ENCODE measurements at places on chromosomes 16 and 17.

GRCh38 chr17:7846765-7847661 is 7.9 kb upstream of the TMEM88 start:
- H3K27me3 ChIP-seq, result no peaks in the 10 kb centered on the region
- H3K36me3 ChIP-seq, result peaks cover 4% of the 10 kb centered on the region
- peaks cover 42% of the 10 kb centered on the region for H3K4me1 ChIP-seq
- H3K27ac ChIP-seq, result peak overlapping the region; percentile 9
- DNase-seq, result no peak

- H3K27me3 ChIP-seq, result peaks cover 80% of the 10 kb centered on the region
- peaks cover 9% of the 10 kb centered on the region for H3K4me1 ChIP-seq
- no peak for DNase-seq
- no peak overlapping the region for H3K4me3 ChIP-seq
- no peaks in the 10 kb centered on the region for H3K36me3 ChIP-seq
These were observed 6.5 kb downstream of the ITGA2B start for GRCh38 chr17:44382917-44383316.

- H3K4me1 ChIP-seq, result no peaks in the 10 kb centered on the region
- no peaks in the 10 kb centered on the region for H3K27me3 ChIP-seq
- no peaks in the 10 kb centered on the region for H3K36me3 ChIP-seq
- H3K4me3 ChIP-seq, result no peak overlapping the region
These were observed 18.1 kb upstream of the MYH8 start for GRCh38 chr17:10439816-10440215.

DNA sequence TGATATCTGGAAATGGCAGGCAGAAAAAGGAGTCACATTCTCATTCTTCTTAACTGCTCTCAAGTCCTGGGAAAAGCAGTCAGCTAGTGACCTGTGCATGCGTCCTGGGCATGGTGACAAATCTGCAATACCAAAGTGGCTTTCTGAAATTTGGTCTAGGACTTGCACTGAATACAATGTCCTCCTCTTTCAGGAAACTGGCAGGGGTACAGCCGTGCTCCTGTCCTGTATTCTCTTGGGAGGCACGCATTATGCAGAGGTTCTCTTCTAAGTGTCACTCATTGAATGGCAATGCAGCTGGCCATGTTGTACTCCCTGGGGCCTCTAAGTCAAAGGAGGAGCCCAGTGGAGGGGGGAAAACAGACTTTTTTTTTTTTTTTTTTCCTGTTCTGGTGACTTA is 10.6 kb downstream of the PHF12 start:
- H3K4me1 ChIP-seq, result peaks cover 75% of the 10 kb centered on the region
- H3K36me3 ChIP-seq, result peaks cover 52% of the 10 kb centered on the region
- DNase-seq, result no peak

DNA sequence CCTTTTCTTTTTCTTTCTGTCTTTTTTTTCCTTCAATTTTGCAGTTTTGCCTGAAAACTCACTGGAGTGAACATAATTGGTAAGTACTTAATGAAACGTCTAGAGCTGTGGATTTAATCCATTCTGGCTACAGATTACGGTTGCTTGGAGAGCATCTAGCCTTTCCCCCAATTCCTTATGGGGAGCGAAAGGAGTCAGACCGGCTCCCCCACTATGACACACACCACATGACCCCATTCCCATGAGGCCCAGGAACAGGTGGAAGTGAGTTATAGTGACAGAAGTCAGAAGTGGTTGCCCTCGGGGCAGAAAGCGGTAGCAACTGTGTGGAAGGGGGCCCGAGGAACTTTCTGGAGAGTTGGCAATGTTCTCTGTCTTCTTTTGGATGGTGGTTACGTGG is 41.2 kb downstream of the EMP2 start:
- peaks cover 6% of the 10 kb centered on the region for H3K27me3 ChIP-seq
- no peak overlapping the region for H3K4me3 ChIP-seq
- H3K4me1 ChIP-seq, result no peaks in the 10 kb centered on the region
- H3K27ac ChIP-seq, result no peak overlapping the region
- DNase-seq, result no peak
- no peaks in the 10 kb centered on the region for H3K36me3 ChIP-seq

- H3K36me3 ChIP-seq, result peaks cover 32% of the 10 kb centered on the region
- DNase-seq, result no peak
- peaks cover 21% of the 10 kb centered on the region for H3K4me1 ChIP-seq
These were observed 11.8 kb upstream of the IL21R start for GRCh38 chr16:27390151-27390550.

- H3K27me3 ChIP-seq, result no peaks in the 10 kb centered on the region
- H3K4me1 ChIP-seq, result no peaks in the 10 kb centered on the region
- no peak for DNase-seq
- no peak overlapping the region for H3K27ac ChIP-seq
These were observed 167.2 kb upstream of the CDH11 start for GRCh38 chr16:65289022-65289421.

- peaks cover 24% of the 10 kb centered on the region for H3K36me3 ChIP-seq
- H3K27me3 ChIP-seq, result no peaks in the 10 kb centered on the region
These were observed 114.9 kb upstream of the CACNG5 start for GRCh38 chr17:66720027-66720426.

GRCh38 chr16:83021746-83022145 is 395.0 kb downstream of the CDH13 start:
- no peaks in the 10 kb centered on the region for H3K27me3 ChIP-seq
- no peak overlapping the region for H3K4me3 ChIP-seq
- DNase-seq, result no peak
- no peak overlapping the region for H3K27ac ChIP-seq
- H3K36me3 ChIP-seq, result no peaks in the 10 kb centered on the region
- H3K4me1 ChIP-seq, result no peaks in the 10 kb centered on the region

DNA sequence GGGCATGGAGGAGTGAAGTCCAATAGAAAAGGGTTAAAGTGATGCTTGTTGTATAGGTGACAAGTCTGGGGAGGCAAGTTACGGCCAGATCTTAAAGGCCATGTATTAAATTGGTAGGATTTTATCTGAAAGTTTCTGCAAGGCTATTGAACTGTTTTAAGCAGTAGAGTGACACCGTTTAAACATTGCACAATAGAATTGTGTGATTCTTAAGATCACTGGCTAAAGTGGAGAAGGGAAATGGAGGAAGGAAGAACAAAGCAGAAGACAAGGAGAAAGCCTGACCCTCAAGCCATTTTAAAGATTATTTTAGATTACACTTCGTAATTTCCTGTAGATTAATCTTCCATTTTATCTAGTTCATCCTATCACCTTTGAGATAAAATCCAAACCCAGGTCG is 5.6 kb upstream of the MPHOSPH6 start:
- H3K4me1 ChIP-seq, result peaks cover 1% of the 10 kb centered on the region
- peaks cover 61% of the 10 kb centered on the region for H3K27me3 ChIP-seq
- no peak overlapping the region for H3K27ac ChIP-seq
- no peak overlapping the region for H3K4me3 ChIP-seq
- H3K36me3 ChIP-seq, result no peaks in the 10 kb centered on the region

GRCh38 chr17:76152591-76152990 is 11.5 kb upstream of the FOXJ1 start:
- H3K27ac ChIP-seq, result peak overlapping the region; percentile 96
- H3K27me3 ChIP-seq, result no peaks in the 10 kb centered on the region
- no peak for DNase-seq
- no peak overlapping the region for H3K4me3 ChIP-seq

- no peak overlapping the region for H3K27ac ChIP-seq
- no peak for DNase-seq
- H3K4me1 ChIP-seq, result no peaks in the 10 kb centered on the region
- H3K27me3 ChIP-seq, result peaks cover 30% of the 10 kb centered on the region
- H3K36me3 ChIP-seq, result no peaks in the 10 kb centered on the region
- no peak overlapping the region for H3K4me3 ChIP-seq
These were observed 136.9 kb downstream of the TMEM132E start for GRCh38 chr17:34716291-34716690.

DNA sequence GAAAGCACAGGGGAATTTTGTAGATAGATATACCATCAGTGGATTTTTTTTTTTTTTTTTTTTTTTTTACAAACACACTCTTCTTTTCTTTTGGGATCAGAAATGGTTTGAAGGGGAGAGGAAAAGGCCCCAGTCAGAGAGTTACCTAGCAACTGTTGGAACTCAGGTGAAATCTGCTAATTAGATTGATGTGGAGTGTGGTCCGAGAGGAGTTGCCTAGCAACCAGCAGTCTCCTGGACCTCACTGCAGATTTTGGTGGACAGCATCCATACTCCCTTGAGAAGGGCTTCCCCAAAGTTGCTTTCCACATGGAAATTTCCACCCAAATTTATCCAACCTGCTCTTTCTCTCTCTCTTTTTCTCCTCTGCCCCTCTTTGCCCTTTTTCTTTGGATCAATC is 165.4 kb downstream of the UTP18 start:
- peaks cover 45% of the 10 kb centered on the region for H3K4me1 ChIP-seq
- H3K36me3 ChIP-seq, result peaks cover 6% of the 10 kb centered on the region
- H3K27me3 ChIP-seq, result no peaks in the 10 kb centered on the region
- H3K4me3 ChIP-seq, result no peak overlapping the region

GRCh38 chr17:72706396-72706981 is 386.0 kb downstream of the SLC39A11 start:
- DNase-seq, result no peak
- H3K4me3 ChIP-seq, result no peak overlapping the region
- no peaks in the 10 kb centered on the region for H3K27me3 ChIP-seq

- no peaks in the 10 kb centered on the region for H3K4me1 ChIP-seq
- H3K27me3 ChIP-seq, result peaks cover 4% of the 10 kb centered on the region
- no peaks in the 10 kb centered on the region for H3K36me3 ChIP-seq
These were observed 35.8 kb downstream of the HSD17B2 start for GRCh38 chr16:82070656-82071369.

- no peaks in the 10 kb centered on the region for H3K36me3 ChIP-seq
- no peak overlapping the region for H3K27ac ChIP-seq
- DNase-seq, result no peak
These were observed 981 bp downstream of the BEAN1 start for GRCh38 chr16:66427871-66428681.

GRCh38 chr17:19281161-19281560 is 44.0 kb downstream of the EPN2 start:
- H3K36me3 ChIP-seq, result no peaks in the 10 kb centered on the region
- peaks cover 18% of the 10 kb centered on the region for H3K4me1 ChIP-seq
- H3K27ac ChIP-seq, result no peak overlapping the region
- H3K27me3 ChIP-seq, result peaks cover 15% of the 10 kb centered on the region

GRCh38 chr16:67883872-67884261 is 818 bp upstream of the NRN1L start:
- DNase-seq, result peak; percentile 80
- H3K27me3 ChIP-seq, result no peaks in the 10 kb centered on the region
- H3K4me3 ChIP-seq, result no peak overlapping the region
- peak overlapping the region; percentile 45 for H3K27ac ChIP-seq

- H3K4me3 ChIP-seq, result no peak overlapping the region
- no peak for DNase-seq
- H3K27me3 ChIP-seq, result no peaks in the 10 kb centered on the region
These were observed 59.8 kb downstream of the CYTH1 start for GRCh38 chr17:78722246-78722761.

DNA sequence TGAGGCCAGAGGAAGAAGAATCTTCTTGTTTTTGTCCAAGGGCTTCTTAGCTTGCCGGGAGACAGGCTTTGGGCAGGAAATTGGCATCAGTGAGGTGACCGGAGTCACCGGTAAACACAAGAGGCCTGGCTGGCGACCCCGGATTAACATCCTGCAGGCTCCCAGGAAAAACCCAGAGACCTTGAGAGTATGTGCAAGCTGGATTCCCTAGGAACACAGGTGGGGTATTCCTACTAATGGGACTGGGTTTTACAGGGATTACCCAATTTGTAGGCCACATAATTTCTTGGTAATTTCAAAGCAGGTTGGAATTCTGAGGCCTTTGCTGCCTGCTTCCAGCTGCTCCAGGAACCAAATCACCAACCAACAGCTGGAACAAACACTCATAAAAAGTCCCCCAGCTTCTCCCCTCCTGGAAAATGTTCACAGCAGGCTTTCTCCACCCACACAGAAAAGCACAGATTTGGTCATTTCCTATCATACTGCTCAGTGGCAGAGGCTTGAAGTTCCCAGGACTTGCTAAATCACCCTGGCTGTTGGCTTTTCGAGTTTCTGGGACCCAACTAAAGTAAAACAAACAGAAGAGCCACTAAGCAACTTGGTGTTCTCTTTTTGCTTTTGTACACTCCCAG is 258.8 kb downstream of the IRF8 start:
- peaks cover 13% of the 10 kb centered on the region for H3K27me3 ChIP-seq
- no peak overlapping the region for H3K4me3 ChIP-seq
- DNase-seq, result no peak
- H3K27ac ChIP-seq, result no peak overlapping the region
- H3K4me1 ChIP-seq, result peaks cover 4% of the 10 kb centered on the region
- no peaks in the 10 kb centered on the region for H3K36me3 ChIP-seq

GRCh38 chr16:67845291-67846062 is 1.3 kb upstream of the NUTF2 start:
- peaks cover 21% of the 10 kb centered on the region for H3K36me3 ChIP-seq
- DNase-seq, result no peak
- peak overlapping the region; percentile 86 for H3K27ac ChIP-seq
- no peaks in the 10 kb centered on the region for H3K27me3 ChIP-seq

DNA sequence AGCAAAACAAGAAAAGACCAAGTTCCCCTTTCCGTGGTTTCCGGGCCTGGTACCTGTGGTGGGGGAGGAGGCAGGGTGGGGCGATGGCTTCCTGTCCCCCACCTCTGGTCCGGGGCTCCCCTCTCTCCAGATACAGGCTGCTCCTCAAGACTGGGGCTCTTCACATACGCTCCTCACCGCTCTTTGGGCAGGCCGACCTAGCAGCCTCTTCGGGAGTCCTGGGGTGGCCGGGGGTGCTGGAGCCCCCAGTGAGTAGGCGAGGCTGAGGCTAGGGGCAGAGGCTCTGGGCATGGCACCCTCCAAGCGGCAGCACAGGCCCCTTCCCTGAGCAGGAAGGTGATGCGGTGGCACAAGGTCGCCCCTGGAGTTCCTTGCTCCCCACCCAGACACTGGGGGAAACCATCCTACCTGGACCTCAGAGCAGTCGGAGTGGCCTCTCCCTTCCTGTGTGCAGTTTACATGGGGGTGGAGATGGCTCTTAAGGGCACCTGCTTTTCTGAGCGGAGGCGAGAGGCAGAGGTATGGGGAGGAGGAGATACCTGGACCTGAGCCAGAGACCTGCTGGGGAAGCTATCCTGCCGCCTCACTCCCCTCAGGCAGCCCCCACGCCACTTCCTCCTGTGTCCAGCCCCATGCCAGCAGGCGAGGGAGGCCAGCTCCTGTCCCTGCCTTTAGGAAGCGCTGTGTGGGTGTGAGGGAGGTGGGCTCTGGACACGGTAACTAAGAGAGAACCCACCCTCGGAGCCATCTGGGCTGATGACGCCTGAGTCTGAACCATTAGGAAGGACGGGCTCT is 891 bp downstream of the CORO1A start:
- H3K36me3 ChIP-seq, result peaks cover 42% of the 10 kb centered on the region
- peak; percentile 93 for DNase-seq
- H3K4me3 ChIP-seq, result peak overlapping the region; percentile 100
- peaks cover 34% of the 10 kb centered on the region for H3K4me1 ChIP-seq
- H3K27ac ChIP-seq, result peak overlapping the region; percentile 98
